ENCODE measurements at places on chromosomes 5 and 9.

DNA sequence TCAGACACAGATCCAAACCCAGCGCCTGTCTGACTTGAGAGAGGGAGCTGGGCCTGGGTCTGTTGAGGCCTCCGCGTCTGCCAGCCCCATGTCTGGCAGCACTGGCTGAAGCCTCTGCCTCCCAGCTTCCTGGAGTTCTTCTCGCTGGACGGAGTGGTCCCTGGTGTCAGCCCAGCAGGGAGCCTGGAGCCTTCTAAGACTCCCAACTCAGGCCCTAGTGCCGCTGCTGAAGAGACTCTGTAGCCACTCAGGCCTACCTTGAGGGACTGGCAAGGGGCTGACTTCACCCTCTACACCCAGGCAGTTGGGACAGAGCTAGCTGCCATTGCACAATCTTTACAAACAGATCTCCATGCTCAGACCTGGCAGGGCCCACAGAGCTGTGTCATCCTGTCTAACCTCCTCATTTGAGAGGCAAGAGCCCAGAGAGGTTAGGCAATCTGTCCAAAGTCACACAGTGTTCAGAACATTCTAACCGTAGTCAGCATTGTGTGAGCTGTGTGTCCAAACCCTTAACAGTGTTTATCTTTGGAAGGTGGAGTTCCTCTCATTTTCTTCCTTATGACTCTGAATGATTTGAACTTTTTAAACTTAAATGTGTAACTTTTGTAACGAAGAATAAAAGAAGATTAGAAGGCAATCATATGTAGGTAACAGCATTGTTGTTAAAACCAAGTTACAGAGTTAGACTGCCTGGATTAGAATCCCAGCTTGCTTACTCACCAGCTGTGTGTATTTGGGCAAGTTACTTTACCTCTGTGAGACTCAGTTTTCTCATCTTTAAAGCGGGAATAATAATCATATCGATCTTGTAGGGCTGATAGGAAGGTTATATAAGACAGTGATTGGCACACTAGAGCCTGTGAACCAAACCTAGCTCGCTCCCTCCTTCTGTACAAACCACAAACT lies 4.6 kb upstream of the DUSP1 start:
- DNase-seq, result no peak

DNA sequence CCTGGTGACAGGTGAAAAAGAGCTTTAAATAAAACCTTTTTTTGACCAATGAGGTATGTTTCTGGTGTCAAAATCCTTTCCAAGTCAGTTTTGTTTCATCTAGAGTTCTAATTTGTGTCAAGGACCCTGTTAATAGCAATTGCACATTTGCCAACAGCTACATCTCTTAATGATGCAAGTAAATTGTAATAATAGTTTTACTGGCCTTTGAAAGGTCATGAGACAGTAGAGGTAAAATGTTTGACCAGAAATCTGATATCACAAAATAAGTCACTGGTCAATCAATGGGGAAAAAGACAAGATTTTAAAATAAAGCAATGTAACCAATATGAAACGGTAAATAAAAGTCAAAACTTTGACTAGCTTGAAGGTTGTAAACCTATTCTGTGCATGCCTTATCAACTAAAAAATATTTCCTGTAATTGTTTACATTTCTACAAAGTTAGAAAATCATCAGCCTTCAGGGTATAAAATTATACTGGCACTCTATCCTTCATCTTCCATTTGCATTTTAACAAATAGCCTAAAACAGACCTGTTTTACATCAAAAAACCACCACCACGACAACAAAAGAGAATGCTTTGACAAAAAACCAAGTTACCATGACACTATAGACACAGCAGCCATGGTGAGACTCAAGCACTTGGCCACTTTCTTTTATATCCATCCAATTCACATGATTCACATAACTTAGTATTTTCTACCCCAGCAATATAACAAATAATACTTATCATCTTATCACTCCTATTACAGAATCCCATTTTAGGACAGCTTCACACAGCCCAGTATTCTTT lies 3.0 kb downstream of the NADK2 start:
- no peak for DNase-seq

DNA sequence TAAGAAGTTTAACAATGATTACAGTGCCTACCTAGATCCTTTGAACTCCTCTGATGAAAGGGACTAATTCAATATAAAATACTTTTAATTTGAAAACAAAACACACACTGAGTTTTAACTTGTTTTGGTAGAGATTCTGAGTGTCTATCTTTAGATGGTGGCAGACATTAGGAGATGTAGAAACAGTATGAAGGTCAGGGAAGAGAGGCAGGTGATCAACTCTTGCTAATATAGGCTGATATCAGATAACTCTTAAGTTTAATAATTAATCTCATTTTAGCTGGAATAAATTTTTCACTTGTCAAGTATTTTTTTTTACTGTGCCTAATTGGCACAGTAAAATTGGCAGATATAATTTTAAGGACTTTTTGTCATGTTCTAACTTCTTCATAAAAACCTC lies 30.8 kb downstream of the POC5 start:
- no peak for DNase-seq

DNA sequence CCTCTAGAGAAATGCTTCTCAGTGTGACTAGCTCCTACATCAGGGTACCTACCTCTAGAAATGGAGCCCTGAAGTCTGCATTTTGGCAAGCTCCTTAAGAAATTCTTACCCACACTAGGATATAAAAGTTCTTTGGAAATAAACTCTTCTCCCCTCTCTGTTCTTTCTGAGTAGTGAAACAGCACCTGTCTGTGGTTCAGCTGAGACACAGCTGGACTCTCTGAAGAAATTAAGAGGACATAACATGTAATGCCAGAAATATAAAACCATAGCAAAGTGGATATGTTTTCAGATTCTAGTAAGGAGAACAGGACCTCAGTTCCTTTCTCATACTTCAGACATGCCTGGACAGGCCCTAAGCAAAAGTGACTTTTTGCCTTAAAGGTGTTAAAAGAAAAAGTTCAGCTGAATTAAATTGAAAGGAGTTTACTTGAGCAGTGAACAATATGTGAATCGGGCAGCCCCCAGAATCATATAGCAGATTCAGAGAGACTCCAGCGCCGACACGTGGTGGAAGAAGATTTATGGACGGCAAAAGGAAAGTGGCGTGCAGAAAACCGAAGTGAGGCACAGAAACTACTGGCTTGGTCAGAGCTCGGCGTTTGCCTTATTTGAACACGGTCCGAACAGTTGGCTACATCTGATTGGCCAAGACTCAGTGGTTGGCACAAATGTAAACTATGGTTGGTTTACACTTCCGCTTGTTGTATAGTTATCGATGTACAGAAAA lies 64.5 kb downstream of the PRKACG start:
- DNase-seq, result no peak

DNA sequence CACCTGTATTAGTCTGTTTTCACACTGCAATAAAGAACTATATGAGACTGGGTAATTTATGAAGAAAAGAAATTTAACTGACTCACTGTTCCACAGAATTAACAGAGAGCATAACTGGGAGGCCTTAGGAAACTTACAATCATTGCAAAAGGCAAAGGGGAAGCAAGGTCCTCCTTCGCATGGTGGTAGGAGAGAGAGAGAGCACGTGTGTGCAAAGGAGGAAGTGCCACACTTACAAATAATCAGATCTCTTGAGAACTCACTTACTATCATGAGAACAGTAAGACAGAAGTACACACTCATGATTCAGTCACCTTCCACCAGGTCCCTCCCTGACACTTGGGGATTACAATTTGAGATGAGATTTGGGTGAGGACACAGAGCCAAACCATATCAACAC lies 258.7 kb downstream of the TRIM32 start:
- DNase-seq, result no peak

DNA sequence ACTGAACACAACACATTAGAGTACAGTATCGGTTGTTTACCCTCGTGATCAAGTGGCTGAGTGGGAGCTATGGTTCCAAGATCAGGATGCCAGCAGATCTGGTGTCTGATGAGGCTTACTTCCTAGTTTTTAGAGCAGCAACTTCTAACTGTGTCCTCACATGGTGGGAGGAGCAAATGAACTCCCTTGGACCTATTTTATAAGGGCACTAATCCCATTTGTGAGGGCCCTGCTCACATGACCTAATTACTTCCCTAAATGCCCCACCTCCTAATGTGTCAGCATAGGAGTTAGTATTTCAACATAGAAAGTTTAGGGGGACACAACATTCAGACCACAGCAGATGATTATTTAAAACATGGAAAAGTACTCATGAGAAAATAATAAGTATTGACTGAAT lies 111.8 kb downstream of the GCNT1 start:
- no peak for DNase-seq

DNA sequence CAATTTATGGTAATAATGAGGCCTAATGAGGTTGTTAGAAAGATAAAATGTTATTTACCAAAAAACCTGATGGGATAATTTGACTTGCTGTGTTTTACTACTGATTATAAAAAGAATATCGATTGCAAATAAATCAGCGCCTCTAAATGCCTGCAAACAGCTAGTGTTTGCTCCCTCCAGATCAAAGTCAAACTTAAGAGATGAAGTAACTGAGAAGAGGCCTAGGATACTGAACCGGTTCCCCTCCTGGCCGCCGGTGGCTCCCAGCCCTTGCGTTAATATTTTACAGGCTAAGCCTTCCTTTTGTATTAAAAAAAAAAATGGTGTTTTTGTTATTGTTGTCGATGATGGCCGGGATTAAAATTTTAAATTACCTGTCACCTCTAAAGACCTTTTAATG lies 2.6 kb downstream of the IRX1 start:
- DNase-seq, result no peak

DNA sequence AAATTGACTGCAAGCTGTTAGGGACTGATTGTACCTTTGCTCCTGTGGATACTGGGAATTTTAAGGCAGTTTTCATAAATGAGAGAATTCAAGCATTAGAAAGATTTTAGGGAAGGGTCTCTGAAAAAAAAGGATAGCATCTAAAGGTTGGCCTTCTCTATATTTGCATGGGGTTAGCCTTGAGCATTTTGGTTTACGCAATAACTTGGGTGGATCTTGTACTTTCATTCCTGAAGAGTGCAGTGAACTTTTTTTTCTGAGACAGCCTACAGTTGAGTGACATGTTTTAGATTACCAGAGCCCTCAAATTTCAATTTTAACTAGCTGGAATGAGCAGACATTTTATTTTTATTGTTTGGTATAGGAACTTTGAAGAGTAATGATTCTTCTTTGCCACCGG lies 91.6 kb upstream of the NR3C1 start:
- no peak for DNase-seq

GRCh38 chr5:160675988-160676387 lies 176.0 kb downstream of the ATP10B start:
- DNase-seq, result no peak

GRCh38 chr5:31496301-31496700 lies 35.6 kb downstream of the DROSHA start:
- no peak for DNase-seq

DNA sequence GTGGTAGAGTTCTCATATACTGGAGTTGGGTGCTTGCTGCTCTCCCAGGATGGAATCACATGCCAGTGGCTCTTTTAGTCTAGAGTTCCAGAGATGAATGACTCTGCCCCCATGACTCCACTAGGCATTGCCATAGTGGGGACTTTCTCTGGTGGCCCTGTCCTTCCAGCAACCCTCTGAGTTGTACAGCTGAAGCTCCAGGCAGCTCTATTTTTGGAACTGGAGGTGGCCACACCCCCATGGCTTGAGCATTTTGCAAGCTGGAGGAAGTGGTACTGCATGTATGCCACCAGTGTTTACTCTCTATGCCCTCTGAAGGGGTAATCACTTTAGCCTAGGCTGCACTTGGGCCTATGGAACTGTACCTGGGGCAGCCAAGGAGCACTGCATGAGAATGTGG lies 112.6 kb downstream of the RANBP17 start:
- no peak for DNase-seq

- no peak for DNase-seq
Observed at GRCh38 chr5:5650949-5651348, 228.5 kb downstream of the ICE1 start.

Measured in stimulated activated CD8-positive, alpha-beta memory T cell treated with anti-CD3 and anti-CD28 coated beads, Interleukin-4, amount 100 ng/mL, for 1 hour (primary cell).